ENCODE measurements at places on chromosomes 12 and 14.

DNA sequence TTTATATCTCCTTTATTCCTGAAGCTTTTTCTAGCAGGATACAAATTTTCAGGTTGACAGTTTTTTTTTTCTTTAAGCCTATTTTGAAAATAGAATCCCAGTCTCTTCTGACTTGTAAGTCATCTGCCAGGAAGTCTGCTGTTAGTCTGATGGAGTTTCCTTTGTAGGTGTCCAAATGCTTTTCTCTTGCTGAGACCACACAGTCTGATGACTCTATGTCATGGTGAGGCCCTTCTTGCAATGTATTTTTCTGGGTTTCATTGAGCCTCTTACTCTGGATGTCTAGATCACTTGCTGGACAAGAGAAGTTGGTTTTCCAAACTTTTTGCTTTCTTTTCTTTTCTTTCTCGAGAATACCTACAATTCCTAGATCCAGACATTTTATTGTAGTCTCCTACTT is 30.6 kb downstream of the USP15 start:
- DNase-seq = no peak

DNA sequence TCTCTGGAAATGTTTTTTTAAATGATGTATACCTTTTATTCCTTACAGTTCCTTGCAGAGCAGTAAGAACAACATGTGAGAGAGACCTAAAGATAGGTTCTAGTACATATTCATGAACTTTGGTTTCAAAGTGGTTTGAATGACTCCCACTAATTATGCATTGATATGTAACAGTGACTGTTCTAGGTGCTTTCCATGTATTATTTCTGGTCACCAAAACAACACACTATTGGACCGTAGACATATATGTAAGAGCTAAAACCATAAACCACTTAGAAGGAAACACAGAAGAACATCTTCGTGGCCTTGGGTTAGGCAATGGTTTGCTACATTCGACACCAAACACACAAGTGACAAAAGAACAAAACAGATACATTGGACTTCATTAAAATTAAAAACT is 37.9 kb downstream of the SOX5 start:
- no peak for DNase-seq

DNA sequence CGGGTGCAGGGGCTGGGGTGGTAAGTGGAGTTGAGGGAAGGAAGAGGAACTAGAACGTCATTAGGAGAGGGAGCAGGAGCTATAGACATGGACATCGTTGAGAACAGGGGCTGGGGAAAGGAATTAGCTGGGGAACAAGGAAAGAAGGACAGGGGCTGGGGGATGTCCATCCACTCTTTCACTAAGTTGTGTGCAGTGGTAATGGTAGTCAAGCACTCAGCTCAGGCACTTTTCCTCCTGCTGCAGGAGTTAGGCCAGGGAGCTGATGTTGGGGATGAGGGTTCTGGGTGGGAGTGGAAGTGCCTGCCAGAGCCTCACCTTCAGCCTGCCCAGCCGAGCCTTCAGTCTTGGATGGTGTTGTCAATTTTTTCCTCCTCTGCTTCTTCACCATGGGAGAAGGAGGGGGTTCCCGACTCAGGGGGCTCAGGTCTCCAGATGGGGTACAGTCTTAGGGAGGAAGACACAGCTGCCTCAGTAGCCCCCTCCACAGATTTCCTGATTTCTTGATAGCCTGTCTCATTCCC is 9.2 kb downstream of the AGAP2 start:
- DNase-seq = no peak

GRCh38 chr14:31843361-31844091 is 233.6 kb upstream of the ARHGAP5 start:
- DNase-seq = no peak

DNA sequence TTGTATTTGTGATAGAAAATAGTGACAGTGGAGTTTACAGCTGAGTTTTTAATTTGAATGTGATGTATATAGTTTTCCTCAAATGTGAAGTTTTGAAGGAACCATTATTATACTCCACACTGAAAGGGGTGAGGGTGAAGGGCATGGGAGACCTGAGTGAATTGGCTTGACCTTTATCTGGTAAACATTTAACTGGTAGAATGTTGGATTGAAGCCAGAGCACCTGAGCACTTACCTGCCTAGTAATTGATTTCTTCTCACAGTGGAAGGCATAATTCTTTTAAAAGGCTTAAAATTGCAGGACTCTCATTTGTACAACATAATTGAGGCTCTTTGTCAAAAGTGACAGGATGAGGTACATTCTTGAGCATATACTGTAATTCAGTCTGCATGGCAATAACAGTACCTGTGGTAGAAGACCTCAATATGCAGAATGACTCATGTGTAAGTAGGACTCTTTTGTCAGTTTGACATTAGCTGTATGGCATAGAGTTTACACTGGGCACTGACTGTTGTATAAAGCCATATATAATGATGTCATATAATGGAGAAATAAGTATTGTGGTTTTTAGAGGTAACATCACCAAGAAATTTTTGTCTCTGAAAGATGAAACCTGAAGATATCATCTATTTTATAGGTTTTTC is 309.6 kb downstream of the TMTC2 start:
- no peak for DNase-seq

DNA sequence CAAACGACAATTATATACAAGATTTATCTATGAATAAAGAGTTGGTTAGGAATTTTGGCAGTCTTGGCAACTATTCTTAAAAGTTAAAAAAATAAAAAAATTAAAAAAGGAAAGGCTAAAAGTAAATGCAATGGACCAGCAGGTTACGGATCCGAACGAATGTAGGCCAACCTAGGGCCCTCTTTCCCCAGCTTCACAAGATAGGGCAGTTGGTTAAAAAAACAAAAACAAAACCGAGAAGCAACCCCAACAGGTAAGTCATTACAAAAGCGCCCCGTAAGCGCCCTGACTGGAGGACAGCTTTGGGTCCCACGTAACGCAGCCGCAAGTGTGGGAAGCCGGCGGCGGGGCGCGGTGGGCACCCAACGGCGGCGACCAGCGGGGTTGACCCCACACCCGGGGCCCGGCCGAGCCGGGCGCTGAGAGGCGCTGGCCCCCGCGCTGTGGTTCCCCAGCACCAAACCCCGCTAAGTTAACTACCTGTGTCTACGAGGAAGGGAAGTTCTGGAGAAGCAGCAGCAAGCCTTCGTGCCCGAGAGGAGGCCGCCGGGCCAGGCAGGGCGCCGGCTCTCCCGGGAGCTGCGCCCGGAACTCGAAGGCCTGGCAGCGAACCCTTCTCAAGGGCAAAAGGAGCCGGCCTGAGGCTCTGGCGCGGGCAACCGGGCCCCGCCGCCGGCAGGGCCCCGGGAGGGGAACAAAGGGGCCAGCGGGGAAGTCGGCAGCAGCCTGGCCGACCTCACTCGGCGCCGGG is 882 bp downstream of the HECTD1 start:
- DNase-seq = peak; percentile 68

DNA sequence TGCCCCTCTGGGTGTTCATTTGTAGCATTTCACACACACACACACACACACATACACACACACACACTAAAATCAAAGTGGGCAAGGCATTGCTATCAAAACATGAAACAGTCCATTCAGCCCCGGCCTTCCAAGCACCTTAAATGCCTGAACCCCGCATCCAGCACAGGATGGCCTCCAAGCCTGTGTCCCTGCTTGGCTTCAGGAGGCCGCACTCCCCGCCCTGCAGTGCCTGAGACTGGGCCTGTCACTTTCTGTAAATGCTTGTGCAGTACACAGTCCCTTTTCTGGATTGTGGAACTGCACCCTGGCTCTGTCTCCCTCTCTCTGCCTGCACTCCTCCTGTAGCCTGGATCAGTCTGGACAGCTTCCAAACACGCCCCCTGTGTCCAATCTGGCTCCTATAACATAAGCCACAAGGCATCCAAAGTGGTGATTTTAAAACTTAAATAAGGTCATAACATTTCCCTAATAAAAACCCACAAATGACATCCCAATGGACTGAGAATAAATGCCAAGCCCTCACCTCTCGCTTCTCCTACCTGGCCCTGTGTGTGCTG is 972.2 kb upstream of the TMEM132C start:
- DNase-seq = no peak

- no peak for DNase-seq
These were observed 47.0 kb upstream of the ERGIC2 start for GRCh38 chr12:29427964-29428363.

DNA sequence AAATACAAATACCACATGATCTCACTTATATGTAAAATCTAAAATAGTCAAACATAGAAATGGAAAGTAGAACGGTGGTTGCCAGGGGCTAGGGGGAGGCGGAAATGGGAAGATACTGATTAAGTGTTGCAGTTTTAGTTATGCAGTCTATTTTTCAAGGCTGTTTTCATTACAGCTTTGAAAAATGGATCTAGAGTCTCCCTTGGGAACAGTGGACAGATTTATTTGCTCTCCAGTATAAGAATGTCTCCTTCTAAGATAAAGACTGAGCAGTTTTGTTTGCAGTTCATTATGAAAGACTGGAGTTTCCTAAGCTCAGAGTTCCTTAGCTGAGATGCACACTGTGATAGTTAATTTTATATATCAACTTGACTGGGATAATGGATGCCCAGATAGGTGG is 202.5 kb downstream of the KLHL28 start:
- DNase-seq = no peak

DNA sequence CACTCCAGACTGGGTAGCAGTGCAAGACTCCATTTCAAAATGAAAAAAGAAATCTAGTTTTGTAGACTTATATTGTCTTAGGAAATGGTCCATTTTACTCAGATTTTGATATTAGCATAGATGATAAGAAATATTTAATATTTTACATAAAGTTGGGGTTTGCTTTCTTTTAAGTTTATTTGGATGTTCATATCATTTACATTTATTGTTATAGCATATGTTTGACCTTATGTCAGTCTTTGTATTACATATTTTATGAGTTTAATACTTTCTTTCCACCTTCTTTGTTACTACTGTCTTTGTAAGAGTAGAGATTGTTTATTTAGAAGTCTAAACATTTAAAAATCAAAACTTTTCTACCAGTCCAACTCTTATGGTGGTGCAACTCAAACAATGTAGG is 162.7 kb upstream of the OTX2 start:
- no peak for DNase-seq

DNA sequence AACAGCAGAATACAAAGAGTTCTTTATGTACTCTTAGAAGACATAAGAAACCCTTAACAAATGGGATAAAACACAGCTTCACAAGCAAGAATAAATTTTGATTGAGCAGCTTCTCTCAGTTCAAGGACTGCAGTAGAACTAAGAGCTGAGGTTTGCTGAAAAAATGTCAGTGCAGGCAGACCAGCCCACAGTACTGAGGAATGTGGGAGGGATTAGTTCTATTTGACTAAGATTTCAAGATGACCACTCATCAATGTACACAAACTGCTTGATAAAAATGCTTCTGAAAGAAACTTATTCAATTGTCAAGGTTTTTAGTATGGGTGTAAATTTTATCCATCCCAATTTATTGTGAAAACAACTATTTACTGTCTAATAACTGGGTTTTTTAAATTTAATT is 138.4 kb downstream of the SEC23A start:
- DNase-seq = no peak

GRCh38 chr12:31006416-31007152 is 67.1 kb upstream of the DDX11 start:
- no peak for DNase-seq

- DNase-seq = no peak
These were observed 21.8 kb downstream of the TSHR start for GRCh38 chr14:80977221-80977620.

DNA sequence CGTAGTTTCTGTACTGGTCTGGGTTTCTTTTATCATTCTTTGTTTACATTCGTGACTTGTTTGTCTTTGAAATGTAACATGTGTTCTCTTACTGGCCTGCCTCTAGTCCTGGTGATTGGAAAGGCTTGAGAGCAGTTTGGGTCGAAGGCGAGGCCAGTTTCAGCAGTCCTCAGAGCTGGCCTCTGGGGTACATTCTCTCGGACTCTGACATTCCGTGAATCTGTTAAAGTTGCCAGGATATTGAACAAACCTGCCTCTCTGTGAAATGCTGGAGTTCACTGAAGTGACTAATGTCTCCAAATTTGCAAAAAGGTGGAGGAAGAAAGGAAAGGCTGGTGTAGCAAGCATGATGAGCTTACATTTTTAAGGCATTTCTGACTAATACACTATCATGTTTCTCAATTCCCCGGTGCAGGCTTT is 1.5 kb downstream of the PLEKHA5 start:
- DNase-seq = no peak

DNA sequence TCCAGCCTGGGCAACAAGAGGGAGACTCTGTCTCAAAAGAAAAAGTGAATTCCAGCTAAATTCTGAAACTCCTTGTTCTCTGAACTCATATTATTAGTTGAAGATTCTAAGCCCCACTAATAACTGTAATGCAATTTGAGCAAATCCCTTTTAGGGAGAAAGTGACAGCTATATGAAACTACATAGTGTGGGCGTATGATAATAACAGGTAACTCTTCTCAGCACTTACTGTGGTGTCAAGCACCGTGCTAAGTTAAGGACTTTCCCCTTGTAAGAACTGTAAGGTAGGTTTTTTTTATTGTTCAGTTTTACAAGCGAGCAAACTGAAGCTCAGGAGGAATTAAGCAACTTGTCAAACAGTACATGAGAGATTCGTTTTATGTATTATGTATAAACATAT is 5.4 kb downstream of the ANKRD13A start:
- no peak for DNase-seq

GRCh38 chr14:89219051-89219450 is 198.0 kb downstream of the FOXN3 start:
- DNase-seq = no peak

DNA sequence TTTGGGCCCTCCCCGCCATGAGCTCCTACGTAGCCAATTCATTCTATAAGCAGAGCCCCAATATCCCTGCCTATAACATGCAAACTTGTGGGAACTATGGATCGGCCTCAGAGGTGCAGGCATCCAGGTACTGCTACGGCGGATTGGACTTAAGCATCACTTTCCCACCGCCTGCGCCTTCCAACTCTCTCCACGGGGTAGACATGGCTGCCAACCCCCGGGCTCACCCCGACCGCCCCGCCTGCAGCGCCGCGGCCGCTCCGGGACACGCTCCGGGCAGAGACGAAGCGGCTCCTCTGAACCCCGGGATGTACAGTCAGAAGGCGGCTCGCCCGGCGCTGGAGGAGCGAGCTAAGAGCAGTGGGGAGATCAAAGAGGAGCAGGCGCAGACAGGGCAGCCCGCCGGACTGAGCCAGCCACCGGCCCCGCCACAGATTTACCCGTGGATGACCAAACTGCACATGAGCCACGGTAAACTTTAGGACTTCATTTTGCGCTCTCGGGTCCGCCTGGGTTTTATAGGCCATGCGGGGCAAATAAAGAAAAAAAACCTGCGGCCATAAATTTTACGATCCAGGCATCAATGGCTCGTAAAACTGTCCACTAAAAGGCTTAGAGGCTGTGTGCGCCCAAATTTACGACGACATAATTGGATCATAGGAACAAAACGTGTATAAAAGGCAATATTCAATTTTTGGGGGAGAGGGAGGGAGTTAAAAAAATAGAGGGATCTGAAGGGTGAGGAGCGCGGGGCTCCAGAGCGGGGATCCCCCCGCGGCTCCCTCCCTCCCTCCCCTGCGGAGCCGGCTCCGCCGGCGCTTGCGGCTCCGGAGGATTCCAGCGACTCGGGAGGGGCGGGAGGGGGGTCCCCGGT is 493 bp downstream of the HOXC5 start:
- no peak for DNase-seq

GRCh38 chr14:72332046-72332445 is 399.8 kb downstream of the RGS6 start:
- DNase-seq = no peak
